ENCODE measurements at places on chromosomes 2 and 18.

DNA sequence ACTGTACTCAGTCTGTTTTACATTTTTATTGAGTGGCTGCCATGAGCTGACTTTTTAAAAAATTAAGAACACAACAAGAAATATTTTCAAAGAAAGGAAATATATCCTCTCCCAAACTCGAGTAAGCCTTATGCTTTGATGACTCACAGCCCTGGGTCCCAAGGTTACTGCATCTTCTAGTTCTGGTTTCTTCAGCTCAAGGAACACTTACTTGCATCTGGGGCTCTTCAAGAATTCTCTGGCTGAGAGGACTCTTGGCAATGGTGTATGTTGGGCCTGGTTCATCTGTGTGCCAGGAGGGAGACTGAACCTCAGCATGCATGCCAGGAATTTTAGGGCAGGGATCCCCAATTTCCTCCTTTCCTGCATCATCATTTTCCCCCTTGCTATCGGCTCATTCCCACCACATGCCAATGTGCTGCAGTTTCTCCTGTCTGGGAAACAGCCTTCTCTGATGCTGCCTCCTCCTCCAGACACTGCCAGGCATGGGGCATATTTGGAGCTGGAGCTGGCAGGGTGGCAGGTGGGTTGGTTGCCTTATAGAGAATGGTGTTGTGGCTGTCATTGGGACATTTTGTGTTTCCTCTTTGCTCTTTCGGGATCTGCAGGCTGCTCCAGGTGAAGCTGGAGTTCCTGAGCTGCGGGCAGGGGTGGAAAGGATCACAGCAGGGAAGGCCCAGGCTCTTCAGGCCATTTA, 192.2 kb upstream of the HS6ST1 start:
- DNase-seq, result no peak

DNA sequence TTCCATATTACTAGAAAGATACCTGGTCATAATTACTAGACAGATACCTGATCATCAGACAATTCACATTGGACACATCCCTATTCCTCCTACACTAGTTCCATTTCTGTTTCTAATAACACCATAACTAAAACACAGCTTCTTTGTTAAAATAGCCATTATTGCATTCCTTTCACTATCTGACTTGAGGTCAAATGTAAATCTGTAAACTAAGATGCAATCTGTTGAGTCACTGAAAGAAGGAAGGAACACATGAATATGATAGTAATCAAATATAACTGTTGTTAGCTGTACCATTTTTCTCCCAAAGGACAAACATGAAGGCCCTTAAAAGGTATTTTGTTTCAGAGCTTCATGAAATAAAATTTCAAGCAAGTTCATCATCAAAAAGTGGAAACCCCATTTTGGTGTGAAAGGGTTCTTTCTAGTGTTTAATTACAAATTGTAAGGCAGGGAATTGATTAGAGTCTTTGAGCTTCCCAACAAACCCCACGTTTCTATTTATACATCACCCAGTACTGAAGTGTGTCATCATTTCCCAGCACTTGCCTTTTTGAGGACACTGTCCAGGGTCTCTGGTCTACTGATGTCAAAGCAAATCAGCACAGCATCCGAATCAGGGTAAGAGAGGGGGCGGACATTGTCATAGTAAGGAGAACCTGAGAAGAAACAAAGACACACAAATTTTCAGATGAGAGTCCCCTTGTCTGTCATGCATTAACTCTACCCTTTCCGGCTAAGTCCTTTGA, 13.0 kb downstream of the RND3 start:
- DNase-seq, result no peak

DNA sequence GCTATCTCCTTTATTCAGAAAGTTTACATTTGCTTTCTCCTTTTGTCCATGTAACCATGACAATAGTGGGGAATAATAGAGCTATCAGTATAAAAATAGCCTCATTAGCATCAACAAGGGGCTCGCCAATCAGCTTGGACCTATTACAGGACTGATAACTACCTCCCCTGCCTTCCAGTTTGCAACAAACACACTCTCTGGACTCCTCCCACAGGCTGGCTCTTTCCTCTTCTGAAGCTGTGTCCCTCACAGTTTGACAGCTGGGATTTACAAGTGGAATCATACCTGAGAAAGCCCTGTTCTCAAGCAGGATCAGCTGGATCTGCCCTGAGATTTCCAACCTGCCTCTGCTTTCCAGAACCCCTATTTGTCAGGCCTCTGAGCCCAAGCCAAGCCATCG, 162.5 kb downstream of the GRB14 start:
- no peak for DNase-seq

GRCh38 chr2:134327367-134327766, 73.5 kb downstream of the MGAT5 start:
- DNase-seq, result no peak

DNA sequence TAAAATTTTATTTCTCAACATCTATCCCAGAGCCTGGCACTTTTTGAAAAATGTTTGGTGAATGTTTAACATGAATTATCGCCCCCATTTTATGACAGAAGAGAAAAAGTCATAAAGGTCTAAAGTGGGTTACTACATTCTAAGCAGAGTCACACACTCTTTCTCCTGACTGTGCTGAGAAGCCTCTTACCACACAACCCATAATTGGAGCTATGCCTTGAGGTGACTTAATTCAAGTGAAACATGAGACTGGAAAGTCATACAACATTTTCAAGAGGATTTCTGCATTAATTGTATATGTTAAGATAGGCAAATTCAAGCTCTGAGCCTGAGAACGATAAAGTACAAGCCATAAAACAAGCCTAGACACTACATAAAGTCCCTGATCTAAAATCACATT, 3.1 kb upstream of the DSEL start:
- DNase-seq, result no peak

DNA sequence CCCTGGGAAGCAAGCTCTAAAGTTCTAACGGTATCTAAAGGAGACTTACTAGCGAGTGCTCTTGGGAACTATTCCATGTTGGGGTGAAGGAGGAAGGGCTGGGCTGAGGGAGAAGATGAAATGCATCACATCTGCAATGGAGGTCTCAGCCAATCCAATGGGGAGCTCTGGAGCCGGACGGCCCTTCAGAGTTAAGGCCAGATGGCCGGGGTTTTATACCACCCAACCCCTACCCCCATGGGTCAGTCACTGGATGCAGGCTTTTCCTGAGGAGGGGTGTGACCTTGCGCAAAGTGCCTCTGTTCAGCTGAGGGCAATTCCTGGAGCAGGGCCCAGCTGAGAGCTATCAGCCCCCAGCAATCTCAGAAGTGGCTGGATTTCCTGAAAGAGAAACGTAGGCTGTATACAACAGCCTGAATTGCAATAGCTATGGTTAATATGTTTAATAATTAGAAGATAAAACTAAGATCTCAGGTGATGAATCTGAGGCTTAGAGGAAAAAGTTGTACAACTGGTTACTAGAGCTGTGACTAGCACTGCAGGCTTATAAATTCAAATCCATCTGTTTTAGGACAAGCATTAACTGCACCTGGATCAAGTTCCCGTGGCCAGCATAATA, 21.6 kb downstream of the EIPR1 start:
- DNase-seq, result no peak

DNA sequence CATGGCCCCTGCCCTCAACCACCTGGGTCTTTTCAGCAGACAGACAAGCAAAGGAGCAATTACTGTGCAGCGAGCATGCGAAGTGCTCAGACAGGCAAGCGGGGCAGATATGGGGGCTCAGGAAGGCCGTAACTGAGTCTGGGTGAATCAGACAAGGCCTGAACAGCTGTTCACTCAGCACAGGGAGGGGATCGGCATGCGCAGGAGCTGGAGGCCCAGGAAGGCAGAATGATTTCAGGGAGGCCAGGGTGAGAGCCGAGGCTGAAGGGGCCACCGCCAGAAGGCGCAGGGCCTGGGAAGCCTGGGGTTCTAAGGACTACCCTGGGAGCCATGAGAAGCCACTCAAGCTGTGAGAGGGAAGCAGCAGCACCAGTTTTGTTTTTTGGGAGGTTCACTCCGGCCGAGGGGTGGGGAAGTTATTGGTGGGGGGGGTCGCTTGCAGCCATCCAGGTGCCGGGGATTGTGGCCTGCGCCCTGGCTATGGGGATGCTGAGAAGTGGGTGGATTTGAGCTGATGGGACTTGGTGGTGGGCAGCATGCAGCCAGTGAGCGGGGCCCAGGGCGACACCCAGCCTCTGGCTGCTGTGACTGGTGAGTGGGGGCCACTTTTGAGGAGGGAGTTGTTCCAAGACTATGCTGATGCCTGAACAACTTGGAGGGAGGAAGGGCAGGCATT, 132.2 kb downstream of the TSN start:
- no peak for DNase-seq

- peak; percentile 14 for DNase-seq
Observed at GRCh38 chr2:8693157-8693821, 11.4 kb downstream of the ID2 start.

- DNase-seq, result no peak
Observed at GRCh38 chr18:45039376-45039775, 358.7 kb downstream of the SETBP1 start.

DNA sequence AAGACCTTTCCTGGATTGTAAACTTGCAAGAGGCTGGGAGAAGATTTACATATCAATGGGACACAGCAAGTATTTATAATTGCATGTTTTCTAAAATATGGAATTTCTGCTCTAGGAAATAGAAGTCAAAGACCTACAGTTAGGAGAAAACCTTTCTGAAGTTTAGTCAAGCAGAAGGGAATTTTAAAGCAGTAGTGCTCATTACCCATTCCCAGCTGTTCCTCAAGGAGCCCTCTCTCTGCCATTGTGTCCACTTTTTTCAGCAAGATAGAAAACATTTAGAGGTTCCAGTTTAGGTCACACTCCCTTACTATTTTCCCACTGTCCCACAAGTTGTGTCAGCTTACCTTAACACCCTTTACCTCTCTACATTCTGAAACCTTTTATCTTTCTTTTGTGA, 584.0 kb upstream of the CHAC2 start:
- no peak for DNase-seq

- no peak for DNase-seq
Observed at GRCh38 chr18:27473318-27473717, 288.2 kb upstream of the CHST9 start.

- DNase-seq, result no peak
Observed at GRCh38 chr2:195899226-195899625, 169.4 kb downstream of the DNAH7 start.

- no peak for DNase-seq
Observed at GRCh38 chr2:203870941-203871340, 3.4 kb downstream of the CTLA4 start.

GRCh38 chr2:162038725-162039124, 35.3 kb downstream of the DPP4 start:
- DNase-seq, result no peak

GRCh38 chr2:41913311-41913710, 134.5 kb upstream of the PKDCC start:
- no peak for DNase-seq

DNA sequence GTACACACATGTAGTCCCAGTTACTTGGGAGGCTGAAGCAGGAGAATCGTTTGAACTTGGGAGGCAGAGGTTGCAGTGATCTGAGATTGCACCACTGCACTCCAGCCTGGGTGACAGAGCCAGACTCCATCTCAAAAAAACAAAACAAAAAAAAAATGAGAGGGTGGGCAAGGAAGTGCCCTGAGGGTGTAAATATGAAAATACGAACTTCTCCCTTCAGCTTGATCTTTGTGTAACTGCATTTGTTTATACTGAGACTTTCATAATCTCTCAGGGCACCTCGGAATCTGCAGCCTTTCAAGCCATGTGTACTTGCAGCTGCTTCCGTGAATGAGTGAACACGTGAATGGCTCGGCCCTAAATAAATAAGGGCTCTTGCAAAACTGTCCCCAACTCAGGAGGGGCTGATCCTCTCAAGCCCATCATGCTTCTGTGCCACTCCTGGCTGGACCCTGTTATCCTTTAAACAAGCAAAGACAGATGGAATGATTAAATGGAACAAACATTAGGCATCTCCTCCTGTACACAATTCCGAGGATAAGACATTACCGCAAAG, 96.8 kb downstream of the BOD1L2 start:
- no peak for DNase-seq

GRCh38 chr18:73220663-73221062, 352.9 kb upstream of the NETO1 start:
- DNase-seq, result no peak

DNA sequence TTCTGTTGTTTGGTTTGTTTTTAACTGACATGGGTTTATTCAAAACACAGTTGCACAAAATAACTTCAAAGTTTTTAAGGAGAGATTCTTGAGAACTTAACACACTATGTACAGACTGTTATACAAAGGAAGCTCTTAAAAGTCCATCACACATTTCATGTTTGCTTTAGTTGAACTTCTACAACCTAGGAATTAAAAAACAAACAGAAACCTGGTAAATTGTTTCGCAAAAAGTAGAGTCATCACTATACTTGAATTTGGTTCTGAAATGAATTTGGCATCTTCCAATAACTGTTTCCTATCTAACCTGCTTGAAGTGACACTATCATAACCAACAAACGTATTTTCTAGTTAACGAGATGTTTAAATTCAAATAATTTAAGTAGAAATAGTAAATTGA, 21.8 kb downstream of the TRIP12 start:
- DNase-seq, result no peak

GRCh38 chr2:96923810-96924774, 54.2 kb upstream of the SEMA4C start:
- peak; percentile 17 for DNase-seq

DNA sequence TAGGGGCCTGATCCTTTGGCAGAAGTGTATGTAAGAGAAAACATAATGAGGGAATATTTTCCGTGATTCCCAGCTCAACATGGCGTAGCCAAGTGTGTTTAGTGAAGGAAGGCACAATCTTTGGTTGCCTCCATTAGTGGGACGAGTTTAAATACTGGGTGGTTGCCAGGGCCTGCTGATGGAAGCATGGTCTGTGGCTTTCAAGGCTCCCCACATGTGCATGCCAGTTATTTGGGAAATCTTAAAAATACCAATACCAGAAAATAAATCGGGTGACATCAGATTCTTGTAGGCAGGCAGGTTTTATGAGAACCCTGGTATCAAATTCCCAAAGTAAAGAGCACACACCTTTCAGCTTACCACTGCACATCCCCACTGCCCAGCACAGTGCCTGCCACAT, 7.1 kb downstream of the MYL12A start:
- no peak for DNase-seq

DNA sequence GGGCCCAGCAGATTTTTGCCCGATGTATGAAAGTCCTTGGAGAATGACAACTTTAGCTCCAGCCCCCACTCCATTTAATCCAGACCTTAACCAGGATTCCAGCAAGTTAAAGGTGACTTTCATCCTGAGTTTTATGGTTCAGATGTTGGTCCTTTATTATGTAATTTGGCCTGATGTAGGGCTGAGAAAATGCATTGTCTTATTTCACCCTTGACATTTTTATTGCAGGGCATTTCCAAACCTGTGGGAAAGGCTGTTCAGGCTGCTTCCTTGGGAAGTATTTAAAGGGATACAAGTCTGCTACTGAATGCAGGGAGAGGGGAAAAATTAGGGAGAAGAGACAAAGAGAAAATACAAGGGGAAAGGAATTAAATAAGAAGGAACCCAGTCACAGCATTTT, 48.8 kb downstream of the ASB1 start:
- no peak for DNase-seq
